GM23248 (cell line): ENCODE measurements at places on chromosomes 7 and 10. TPM values are rescaled to one million over a fixed set of nuclear protein-coding genes. Genes with fewer than 3 reads are reported as not detected.

Gene AHR
- 90.4 and 98.7 TPM in 2 replicates for total RNA-seq

Gene CPA4
- 8.6 and 16.7 TPM in 2 replicates for total RNA-seq

Gene LRRC18
- total RNA-seq: not detected in 2 replicates

Gene TCAF2
- total RNA-seq: 3.4 and 5.9 TPM in 2 replicates

Gene UNCX
- not detected in 2 replicates for total RNA-seq

Gene ANKRD2
- total RNA-seq: not detected in 2 replicates

Gene POLR2J2
- total RNA-seq: 0.43 and 0.51 TPM in 2 replicates

Gene DRGX
- not detected in 2 replicates for total RNA-seq

Gene GPR22
- total RNA-seq: not detected in 2 replicates

Gene PLEKHS1
- total RNA-seq: 0.38 TPM in 1 of 2 replicates, not detected in the other

Gene LIPF
- total RNA-seq: not detected in 2 replicates

Gene LRRTM3
- not detected in 2 replicates for total RNA-seq

Gene GIMAP2
- 0.13 TPM in 1 of 2 replicates, not detected in the other for total RNA-seq

Gene TMEM140
- 1.6 and 4.4 TPM in 2 replicates for total RNA-seq

Gene HMX2
- total RNA-seq: not detected in 2 replicates

Gene GNG11
- total RNA-seq: 22.5 and 25.9 TPM in 2 replicates

Gene FKBP9
- 555 and 556 TPM in 2 replicates for total RNA-seq

Gene HTRA1
- total RNA-seq: 395 and 405 TPM in 2 replicates

Gene FBH1
- total RNA-seq: 79.3 and 87.6 TPM in 2 replicates

Gene CXCL12
- 341 and 364 TPM in 2 replicates for total RNA-seq

Gene PHKG1
- total RNA-seq: 0.32 and 1.3 TPM in 2 replicates

Gene ZNF33A
- total RNA-seq: 6.6 and 29.2 TPM in 2 replicates

Gene CDK14
- total RNA-seq: 21.2 and 24.9 TPM in 2 replicates

Gene RASA4B
- 0.13 and 1.1 TPM in 2 replicates for total RNA-seq

Gene AMZ1
- 3.4 and 4.4 TPM in 2 replicates for total RNA-seq

Gene TMEM225B
- total RNA-seq: not detected in 2 replicates

Gene PPIF
- 18.7 and 24.6 TPM in 2 replicates for total RNA-seq

Gene TBXAS1
- total RNA-seq: not detected in 2 replicates

Gene OPN1SW
- not detected in 2 replicates for total RNA-seq

Gene CTAGE6
- 0.22 TPM in 1 of 2 replicates, not detected in the other for total RNA-seq

Gene HACD1
- 64.0 and 81.3 TPM in 2 replicates for total RNA-seq

Gene STEAP4
- total RNA-seq: not detected in 2 replicates

Gene ADAM12
- 127 and 141 TPM in 2 replicates for total RNA-seq

Gene SLC26A5
- not detected in 2 replicates for total RNA-seq

Gene AKR1C8
- not detected in 2 replicates for total RNA-seq

Gene ENO4
- 0.11 and 0.51 TPM in 2 replicates for total RNA-seq

Gene IDE
- total RNA-seq: 22.8 and 26.4 TPM in 2 replicates

Gene RBP4
- 1.1 TPM in 1 of 2 replicates, not detected in the other for total RNA-seq

Gene SPDYE1
- total RNA-seq: not detected in 2 replicates

Gene KIAA1217
- total RNA-seq: 4.7 and 5.4 TPM in 2 replicates

Gene GRID2IP
- not detected in 2 replicates for total RNA-seq

Gene CCDC3
- not detected in 2 replicates for total RNA-seq

Gene RARRES2
- total RNA-seq: not detected in 2 replicates

Gene ASB10
- total RNA-seq: not detected in 2 replicates

Gene PCLO
- total RNA-seq: not detected in 2 replicates

Gene CHN2
- total RNA-seq: 1.5 TPM in 1 of 2 replicates, not detected in the other

Gene SFRP5
- not detected in 2 replicates for total RNA-seq

Gene TMEM72
- total RNA-seq: not detected in 2 replicates

Gene C10orf105
- not detected in 2 replicates for total RNA-seq
